ENCODE measurements at places on chromosomes 2 and 18.

- DNase-seq = no peak
Observed at GRCh38 chr18:57431467-57432080, 3.6 kb upstream of the ONECUT2 start.

GRCh38 chr18:73774811-73775509 lies 372.7 kb downstream of the FBXO15 start:
- DNase-seq = no peak

DNA sequence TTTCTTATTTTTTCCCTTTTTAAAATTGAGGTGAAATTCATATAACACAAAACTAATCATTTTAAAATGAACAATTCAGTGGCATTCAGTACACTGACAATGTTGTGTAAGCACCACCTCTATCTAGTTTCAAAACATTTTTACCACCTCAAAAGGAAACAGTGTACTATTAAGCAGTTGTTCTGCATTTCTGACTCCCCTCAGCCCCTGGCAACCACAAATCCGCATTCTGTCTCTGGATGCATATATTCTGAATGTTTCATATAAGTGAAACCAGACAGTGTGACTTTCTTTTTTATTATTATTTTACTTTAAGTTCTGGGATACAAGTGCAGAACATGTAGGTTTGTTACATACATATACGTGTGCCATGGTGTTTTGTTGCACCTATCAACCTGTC lies 19.2 kb upstream of the TANK start:
- no peak for DNase-seq

DNA sequence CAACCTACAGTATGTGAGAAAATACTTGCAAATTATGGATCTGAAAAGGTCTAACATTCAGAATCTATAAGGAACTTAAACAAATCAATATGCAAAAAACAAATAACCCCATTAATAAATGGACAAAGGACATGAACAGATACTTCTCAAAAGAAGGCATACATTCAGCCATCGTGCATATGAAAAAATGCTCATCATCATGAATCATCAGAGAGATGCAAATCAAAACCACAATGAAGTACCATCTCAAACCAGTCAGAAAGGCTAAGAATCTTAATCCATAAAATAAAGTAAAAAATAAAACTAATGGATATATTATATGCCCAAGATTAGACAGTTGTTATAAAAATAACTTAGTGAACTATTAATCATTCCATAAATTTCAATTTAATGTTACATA lies 154.0 kb downstream of the CALCRL start:
- no peak for DNase-seq

DNA sequence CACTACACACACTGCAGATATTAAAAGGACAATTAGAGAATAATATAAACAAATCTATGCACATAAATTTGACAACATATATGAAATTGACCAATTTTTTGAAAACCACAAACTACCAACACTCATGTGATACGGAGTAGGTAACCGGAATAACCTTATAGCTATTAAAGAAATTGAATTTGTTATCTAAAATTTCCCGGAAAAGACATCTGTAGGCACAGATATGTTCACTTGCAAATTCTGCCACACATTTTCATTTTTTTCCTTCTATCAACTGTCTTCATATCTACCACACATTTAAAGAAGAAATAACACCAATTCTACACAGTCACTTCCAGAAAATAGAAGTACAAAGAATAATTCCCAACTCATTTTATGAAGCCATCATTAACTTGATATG lies 22.4 kb downstream of the NLRC4 start:
- no peak for DNase-seq

DNA sequence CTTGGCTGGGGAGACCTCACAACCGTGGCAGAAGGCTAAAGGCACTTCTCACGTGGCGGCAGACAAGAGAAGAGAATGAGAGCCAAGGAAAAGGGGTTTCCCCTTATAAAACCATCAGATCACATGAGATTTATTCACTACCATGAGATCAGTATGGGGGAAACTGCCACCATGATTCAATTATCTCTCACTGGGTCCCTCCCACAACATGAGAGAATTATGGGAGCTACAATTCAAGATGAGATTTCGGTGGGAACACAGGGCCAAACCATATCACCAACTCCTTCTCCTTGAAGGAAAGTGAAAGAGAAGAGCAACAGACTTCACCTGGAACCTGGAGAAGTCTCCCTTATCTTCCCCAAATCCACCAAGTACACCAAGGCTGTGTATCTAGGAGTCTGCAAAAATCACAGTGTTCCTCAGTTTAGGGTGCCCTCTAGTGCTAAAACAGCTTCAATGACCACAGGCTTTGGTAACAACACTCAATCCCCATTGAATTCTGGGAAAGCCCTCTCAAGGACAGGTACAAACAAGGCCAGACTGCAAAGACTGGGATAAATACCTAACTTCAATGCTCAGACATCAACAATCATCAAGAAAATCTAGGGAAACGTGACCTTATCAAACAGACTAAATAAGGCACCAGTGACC lies 148.8 kb upstream of the SRD5A2 start:
- DNase-seq = no peak

GRCh38 chr2:141848191-141848590 lies 282.6 kb downstream of the LRP1B start:
- DNase-seq = no peak

DNA sequence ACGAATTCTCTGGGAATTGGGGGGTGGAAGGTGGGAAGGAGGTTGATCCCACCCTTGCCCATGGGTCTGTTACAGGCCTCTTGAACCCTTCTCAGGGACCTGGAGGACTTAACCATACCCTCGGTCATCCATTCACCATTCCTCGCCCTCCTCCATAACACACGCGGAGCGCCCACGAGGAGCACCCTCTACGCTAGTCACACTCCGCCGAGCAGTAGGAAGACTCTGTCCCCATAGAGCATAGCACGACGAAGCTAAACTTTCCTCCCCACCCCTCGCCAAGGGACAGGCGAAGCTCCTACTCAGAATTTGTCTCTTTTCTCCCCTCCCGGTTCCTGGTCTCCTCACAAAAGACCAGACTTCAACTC lies 611 bp upstream of the ITSN2 start:
- no peak for DNase-seq

All from stimulated activated CD8-positive, alpha-beta memory T cell treated with anti-CD3 and anti-CD28 coated beads, Interleukin-7, amount 100 ng/mL, for 24 hours (primary cell).